ENCODE measurements at places on chromosomes 3 and 15. TPM values are rescaled to one million over a fixed set of nuclear protein-coding genes. Genes with fewer than 3 reads are reported as not detected.

The ERICH6 gene
- total RNA-seq = 0.07 TPM

The LRRIQ4 gene
- total RNA-seq = not detected

The CD86 gene
- not detected for total RNA-seq

The PLCH1 gene
- total RNA-seq = 0.17 TPM

The HES1 gene
- total RNA-seq = 31.4 TPM

The ALPK3 gene
- 0.25 TPM for total RNA-seq

GRCh38 chr3:134704556-134704955 lies 53.7 kb upstream of the KY start:
- no peak for DNase-seq

DNA sequence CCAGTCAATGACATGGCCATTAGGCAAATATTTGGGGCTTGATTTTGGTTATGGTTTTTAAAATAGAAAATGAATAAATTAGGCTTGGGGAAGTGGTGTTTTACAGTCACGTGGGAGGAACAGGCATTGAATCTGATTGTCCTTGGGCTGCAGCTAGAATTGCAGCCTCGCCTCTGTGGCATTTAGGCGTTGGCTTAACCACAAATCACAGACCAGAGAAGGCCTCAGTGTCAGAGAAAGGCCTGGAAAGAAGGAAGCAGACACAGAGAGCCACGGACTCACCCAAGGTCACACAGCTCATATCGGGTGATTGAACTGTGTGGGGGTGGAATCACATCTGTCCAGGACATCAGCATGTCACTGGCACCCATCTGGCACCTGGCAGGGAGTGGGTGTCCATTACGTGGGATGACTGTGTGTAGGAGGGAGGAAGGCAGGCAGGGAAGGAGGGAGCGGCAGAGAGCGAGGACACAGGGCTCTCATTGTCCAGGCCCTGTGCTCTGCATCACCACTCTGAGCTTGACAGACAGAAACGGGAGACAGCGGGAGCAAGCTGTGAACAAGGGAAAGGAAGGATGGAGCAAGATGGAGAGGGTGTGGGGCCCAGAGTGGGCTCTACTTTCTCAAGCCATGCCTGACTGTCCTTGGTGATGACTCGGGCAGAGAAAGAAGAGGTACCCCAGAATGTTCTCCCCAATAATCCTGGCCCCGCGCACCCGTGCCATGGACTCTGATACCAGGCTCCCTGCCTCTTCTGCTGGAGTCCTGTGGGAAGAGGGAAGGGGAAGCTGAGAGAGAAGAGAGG lies 186.4 kb downstream of the FAM43A start:
- peak; percentile 75 for DNase-seq

DNA sequence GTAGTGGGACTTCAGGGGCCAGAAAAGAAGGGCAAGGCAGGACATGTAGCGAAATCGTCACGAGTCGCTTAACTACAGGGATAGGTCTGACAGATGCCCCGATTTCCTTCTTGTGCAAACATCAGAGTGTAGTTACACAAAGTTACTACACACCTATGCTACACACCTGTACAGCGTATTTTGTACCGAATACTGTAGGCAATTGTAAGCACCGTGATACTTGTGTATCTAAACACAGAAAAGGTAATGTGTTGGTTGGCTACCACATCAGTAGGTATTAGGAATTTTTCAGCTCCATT lies 515 bp upstream of the MTHFS start:
- no peak for DNase-seq

GRCh38 chr3:194387276-194387675 lies 11.8 kb downstream of the GP5 start:
- no peak for DNase-seq

- DNase-seq = peak; percentile 76
Measured at GRCh38 chr3:115975353-115975752, 352.0 kb downstream of the GAP43 start.

GRCh38 chr15:67225336-67225735 lies 29.1 kb downstream of the AAGAB start:
- DNase-seq = peak; percentile 7

DNA sequence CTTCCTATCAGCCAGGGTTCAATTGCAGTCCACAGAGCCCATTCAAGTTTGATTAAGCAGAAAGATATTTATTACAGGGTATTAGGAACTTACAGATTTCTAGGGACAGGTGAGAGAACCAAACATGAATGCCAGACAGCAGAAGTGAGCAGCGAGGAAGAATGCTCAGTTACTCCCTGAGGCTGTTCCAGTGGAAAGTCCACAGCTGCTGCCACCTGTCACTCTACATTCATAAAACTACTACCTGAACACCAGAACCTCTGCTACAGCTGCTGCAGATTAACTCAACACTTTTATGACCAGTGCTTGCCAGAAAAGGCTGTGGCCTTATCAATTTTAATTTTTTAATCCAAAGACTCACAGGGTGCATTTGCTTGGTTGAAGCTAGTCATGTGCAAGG lies 325.4 kb upstream of the ONECUT1 start:
- DNase-seq = no peak

GRCh38 chr3:7607083-7607482 lies 746.2 kb downstream of the GRM7 start:
- DNase-seq = no peak

DNA sequence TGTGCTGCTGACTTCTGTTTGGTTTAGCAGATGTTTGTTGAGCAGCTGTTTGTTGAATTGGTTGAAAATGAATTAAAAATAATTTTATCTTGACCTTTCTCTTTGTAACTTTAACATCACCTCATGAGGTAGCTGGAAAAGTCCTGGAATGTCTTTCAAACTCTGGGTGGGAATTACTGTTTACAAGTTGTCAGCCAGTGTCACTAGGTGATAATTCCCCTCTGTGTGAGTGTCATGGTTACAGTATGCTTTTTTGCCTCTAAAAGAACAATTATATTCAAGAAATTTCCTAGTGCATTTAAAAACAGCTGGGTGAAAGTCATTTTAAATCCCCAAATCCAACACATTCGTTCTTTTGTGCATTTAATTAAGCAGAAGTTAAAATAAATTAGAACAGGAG lies 113.2 kb downstream of the PTPRG start:
- DNase-seq = no peak

GRCh38 chr3:168100777-168101492 lies 5.2 kb upstream of the GOLIM4 start:
- peak; percentile 49 for DNase-seq

GRCh38 chr3:126671521-126671920 lies 16.6 kb upstream of the TXNRD3 start:
- DNase-seq = no peak

DNA sequence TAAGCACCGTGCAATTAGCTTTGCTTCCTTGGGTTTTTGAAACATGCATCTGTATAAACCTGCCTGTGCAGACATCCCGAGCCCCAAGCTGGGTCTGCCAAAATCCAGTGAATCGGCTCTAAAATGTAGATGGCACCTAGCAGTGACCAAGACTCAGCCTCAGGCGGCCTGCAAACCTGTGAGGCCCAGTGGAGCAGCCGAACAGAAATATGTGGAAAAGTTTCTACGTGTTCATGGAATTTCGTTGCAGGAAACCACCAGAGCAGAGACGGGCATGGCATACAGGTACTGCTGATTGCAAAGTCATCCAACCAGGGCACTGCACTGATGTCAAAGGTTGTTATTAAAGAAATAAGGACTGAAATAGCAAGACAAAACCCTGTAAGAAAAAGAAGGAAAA lies 22.8 kb downstream of the KCNAB1 start:
- DNase-seq = no peak

GRCh38 chr15:38897551-38897950 lies 332.9 kb upstream of the RASGRP1 start:
- no peak for DNase-seq

GRCh38 chr3:11919390-11919789 lies 72.7 kb upstream of the TAMM41 start:
- no peak for DNase-seq

- no peak for DNase-seq
Measured at GRCh38 chr15:63392361-63393009, 10.8 kb upstream of the CA12 start.
